ENCODE measurements at places on chromosomes 2 and 18.
A peak's percentile ranks its signal among the peaks of the same experiment; 100 is the strongest.

GRCh38 chr18:58590839-58591238 lies 38.1 kb downstream of the ALPK2 start:
- no peak overlapping the region for H3K27ac ChIP-seq
- H3K36me3 ChIP-seq: no peaks in the 10 kb centered on the region
- H3K4me3 ChIP-seq: no peak overlapping the region
- H3K4me1 ChIP-seq: no peaks in the 10 kb centered on the region

DNA sequence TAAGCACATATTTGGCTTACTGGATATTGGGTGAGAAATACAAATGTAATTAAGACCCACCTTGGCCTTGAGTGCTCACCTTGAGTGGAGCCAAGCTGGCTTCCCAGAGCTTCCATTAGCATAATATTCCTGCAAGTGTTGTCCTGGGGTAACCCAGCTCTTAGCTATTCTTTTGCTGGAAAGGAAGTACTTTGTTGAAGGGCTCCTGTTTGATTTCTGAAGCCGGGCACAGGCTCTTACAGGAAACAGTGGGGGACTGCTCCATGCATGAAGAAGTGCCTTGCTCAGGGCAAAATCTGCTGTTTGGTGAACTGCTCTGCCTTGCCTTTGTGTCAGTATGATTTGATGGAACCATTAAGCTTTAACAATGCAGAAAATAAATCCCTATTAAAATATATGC lies 325.4 kb downstream of the SMAD2 start:
- no peak overlapping the region for H3K4me3 ChIP-seq
- DNase-seq: no peak
- no peak overlapping the region for H3K27ac ChIP-seq
- H3K36me3 ChIP-seq: no peaks in the 10 kb centered on the region

GRCh38 chr2:97936199-97936598 lies 59.5 kb downstream of the TMEM131 start:
- no peaks in the 10 kb centered on the region for H3K27me3 ChIP-seq
- no peak overlapping the region for H3K27ac ChIP-seq
- H3K36me3 ChIP-seq: peaks cover 8% of the 10 kb centered on the region
- H3K4me3 ChIP-seq: no peak overlapping the region
- H3K4me1 ChIP-seq: peaks cover 61% of the 10 kb centered on the region

- H3K4me3 ChIP-seq: no peak overlapping the region
- peaks cover 10% of the 10 kb centered on the region for H3K4me1 ChIP-seq
- no peak for DNase-seq
- no peak overlapping the region for H3K27ac ChIP-seq
Observed at GRCh38 chr2:218262631-218263586, 2.1 kb downstream of the GPBAR1 start.

DNA sequence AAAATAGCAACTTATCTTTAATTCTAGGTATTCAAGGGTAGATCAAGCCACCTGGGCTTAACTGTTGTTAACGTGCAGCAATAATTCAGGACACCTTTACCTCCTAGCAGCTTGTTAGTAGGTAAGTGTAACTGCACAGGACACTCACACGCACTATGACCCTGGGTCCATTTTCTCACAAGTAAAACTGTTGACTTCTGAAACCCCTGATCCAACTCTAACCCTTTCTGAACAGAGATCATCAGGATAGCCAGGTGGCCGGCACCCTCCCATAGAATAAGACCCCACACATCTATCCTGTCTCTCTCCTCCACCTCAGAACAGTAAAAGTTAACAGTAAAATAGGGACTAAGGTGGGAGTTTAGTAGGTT lies 610 bp downstream of the SPC25 start:
- H3K4me1 ChIP-seq: peaks cover 18% of the 10 kb centered on the region
- H3K27me3 ChIP-seq: no peaks in the 10 kb centered on the region
- H3K36me3 ChIP-seq: peaks cover 25% of the 10 kb centered on the region
- H3K27ac ChIP-seq: peak overlapping the region; percentile 86

GRCh38 chr2:69734035-69734611 lies 7.8 kb upstream of the ANXA4 start:
- H3K4me3 ChIP-seq: no peak overlapping the region
- no peaks in the 10 kb centered on the region for H3K4me1 ChIP-seq
- no peak for DNase-seq
- H3K27ac ChIP-seq: no peak overlapping the region
- no peaks in the 10 kb centered on the region for H3K27me3 ChIP-seq
- H3K36me3 ChIP-seq: no peaks in the 10 kb centered on the region

GRCh38 chr2:145068509-145068908 lies 548.6 kb upstream of the ZEB2 start:
- no peaks in the 10 kb centered on the region for H3K36me3 ChIP-seq
- no peak overlapping the region for H3K4me3 ChIP-seq
- H3K4me1 ChIP-seq: no peaks in the 10 kb centered on the region
- H3K27ac ChIP-seq: no peak overlapping the region
- DNase-seq: no peak

GRCh38 chr18:76005632-76006208 lies 489.3 kb downstream of the ZNF516 start:
- H3K27me3 ChIP-seq: peaks cover 4% of the 10 kb centered on the region
- no peaks in the 10 kb centered on the region for H3K4me1 ChIP-seq
- no peak overlapping the region for H3K27ac ChIP-seq
- no peaks in the 10 kb centered on the region for H3K36me3 ChIP-seq
- no peak for DNase-seq
